ENCODE measurements at places on chromosomes 1 and 21. TPM values are rescaled to one million over a fixed set of nuclear protein-coding genes. Genes with fewer than 3 reads are reported as not detected.

DNA sequence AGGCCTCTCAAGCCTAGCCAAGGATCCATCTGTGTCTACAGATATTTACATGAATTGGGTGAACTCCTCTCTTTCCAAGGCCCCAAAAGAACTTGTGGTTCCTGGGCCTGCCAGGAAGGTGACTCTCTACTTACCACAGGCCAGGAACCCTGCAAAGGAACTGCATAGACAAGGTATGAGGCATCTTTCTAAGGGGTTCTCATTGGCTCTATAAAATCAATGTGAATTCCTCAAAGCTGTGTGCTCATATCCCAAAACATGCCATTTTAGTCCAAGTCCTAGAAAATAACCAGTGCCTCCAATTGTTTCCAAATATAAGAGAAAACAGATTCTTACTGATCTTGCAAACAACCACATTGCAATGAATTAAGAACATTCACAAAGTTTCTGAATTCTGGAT, 39.9 kb upstream of the RGL1 start:
- no peak overlapping the region for H3K4me3 ChIP-seq
- H3K27me3 ChIP-seq: no peaks in the 10 kb centered on the region

DNA sequence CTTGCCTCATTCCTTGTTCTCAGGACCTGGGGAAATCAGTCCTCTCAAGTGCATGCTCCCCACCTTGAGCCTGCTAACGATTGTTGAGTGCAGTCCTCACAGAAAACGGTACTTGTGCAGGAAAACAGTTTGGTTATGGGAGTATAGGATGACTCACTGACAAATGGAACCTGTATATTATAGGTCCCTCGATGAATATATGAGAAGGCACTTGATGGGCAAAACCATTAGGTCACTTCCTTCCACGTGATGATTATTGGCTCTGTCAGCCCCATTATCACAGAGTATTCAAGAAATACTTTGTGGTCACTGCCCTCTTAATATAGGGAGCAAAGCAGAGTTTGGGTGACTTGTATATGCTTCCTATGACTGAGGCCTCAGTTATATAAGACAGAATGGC, 6.2 kb downstream of the CCDC17 start:
- H3K4me3 ChIP-seq: no peak overlapping the region
- no peak for DNase-seq
- no peaks in the 10 kb centered on the region for H3K36me3 ChIP-seq
- no peaks in the 10 kb centered on the region for H3K4me1 ChIP-seq
- no peak overlapping the region for H3K27ac ChIP-seq
- no peaks in the 10 kb centered on the region for H3K27me3 ChIP-seq

GRCh38 chr1:203663821-203664220, 37.2 kb downstream of the ATP2B4 start:
- no peaks in the 10 kb centered on the region for H3K36me3 ChIP-seq
- no peak for DNase-seq
- H3K4me3 ChIP-seq: no peak overlapping the region
- no peak overlapping the region for H3K27ac ChIP-seq

- H3K4me1 ChIP-seq: peaks cover 28% of the 10 kb centered on the region
- no peaks in the 10 kb centered on the region for H3K36me3 ChIP-seq
- no peak overlapping the region for H3K4me3 ChIP-seq
- DNase-seq: no peak
- no peak overlapping the region for H3K27ac ChIP-seq
Measured at GRCh38 chr21:36916718-36917117, 49.8 kb downstream of the HLCS start.

- no peaks in the 10 kb centered on the region for H3K27me3 ChIP-seq
- no peaks in the 10 kb centered on the region for H3K36me3 ChIP-seq
- H3K27ac ChIP-seq: no peak overlapping the region
- no peak for DNase-seq
Measured at GRCh38 chr1:107004421-107004820, 52.1 kb upstream of the PRMT6 start.

DNA sequence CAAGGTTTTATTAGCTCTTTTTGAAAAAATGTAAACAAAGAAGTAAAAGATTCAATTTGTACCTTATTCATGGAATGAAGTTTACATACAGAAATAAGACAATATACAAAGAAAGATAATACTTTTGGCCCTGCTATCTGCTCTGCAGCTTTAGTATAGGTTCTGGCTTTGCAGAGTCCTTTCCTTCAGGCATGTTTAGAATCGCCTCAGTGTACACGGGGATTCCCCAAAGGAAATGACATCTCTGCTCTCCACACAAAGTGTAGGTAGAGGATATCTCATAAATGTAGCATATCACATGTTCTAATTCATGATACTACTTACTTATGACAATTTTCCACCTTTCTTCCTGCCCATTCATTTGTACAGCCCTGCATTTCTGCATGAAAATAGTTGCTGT, 222.6 kb upstream of the DPYD start:
- H3K36me3 ChIP-seq: no peaks in the 10 kb centered on the region
- H3K27me3 ChIP-seq: no peaks in the 10 kb centered on the region
- H3K4me1 ChIP-seq: no peaks in the 10 kb centered on the region
- DNase-seq: no peak

GRCh38 chr1:89938171-89939055, 56.5 kb upstream of the ZNF326 start:
- H3K27me3 ChIP-seq: no peaks in the 10 kb centered on the region
- H3K27ac ChIP-seq: no peak overlapping the region
- H3K4me3 ChIP-seq: no peak overlapping the region
- no peak for DNase-seq
- peaks cover 1% of the 10 kb centered on the region for H3K36me3 ChIP-seq

- no peaks in the 10 kb centered on the region for H3K27me3 ChIP-seq
- no peak overlapping the region for H3K27ac ChIP-seq
- no peak for DNase-seq
- H3K4me3 ChIP-seq: no peak overlapping the region
Measured at GRCh38 chr1:218728898-218729565, 383.9 kb downstream of the TGFB2 start.

DNA sequence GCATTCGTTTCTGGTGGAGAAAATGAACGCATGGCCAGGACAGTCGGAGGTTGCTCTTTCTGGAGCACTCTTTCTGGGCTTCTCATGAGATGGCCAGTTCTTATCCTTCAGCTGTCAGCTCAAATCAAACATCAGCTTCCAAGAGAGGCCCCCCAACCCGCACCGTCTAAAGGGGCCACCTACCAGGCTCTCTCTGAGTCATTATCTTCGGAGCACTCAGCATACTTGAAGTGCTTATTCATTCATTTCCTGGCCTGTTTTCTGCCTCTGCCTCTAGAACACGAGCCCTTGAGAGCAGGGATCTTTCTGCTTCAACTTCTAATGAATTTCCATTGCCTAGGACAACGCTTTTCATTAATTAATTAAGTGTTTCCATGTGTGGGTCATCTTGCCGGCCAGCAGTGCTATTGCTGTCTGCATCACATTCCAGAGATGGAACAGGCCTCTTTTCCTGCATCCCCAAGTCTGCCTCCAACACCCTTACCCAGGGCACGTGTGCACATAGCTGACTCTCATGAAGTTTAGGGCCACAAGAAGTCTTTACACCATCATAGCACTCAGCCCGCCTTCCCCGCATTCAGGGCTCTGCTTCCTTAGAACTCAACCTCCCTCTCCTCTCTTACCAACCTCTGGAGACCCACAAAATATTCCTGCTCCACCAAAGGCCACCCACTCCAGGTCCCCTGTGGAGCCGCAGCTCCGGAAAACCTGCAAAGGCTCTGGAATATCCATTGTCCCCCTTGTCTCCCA, 52.1 kb upstream of the LAPTM5 start:
- no peaks in the 10 kb centered on the region for H3K36me3 ChIP-seq
- H3K27me3 ChIP-seq: no peaks in the 10 kb centered on the region
- H3K4me1 ChIP-seq: no peaks in the 10 kb centered on the region
- DNase-seq: no peak
- H3K27ac ChIP-seq: no peak overlapping the region

DNA sequence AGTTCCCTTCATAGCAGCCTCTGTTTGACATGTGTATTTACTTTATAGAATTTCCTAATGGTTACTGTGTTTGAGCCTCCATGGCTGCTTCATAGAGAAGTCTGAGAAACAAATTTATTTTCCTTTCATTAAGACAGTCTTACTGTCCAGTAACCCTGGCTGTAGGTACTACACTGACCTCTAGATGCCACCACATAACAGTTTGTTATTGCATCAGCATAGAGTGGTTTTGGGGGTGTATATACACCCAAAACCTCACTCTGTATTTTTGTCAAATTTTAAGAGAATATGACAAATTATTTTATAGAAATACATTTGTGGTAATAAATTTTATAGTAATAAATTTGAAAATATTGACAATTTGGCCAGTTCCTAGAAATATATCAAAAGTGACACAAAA, 57.3 kb downstream of the OBSCN start:
- H3K27me3 ChIP-seq: no peaks in the 10 kb centered on the region
- H3K36me3 ChIP-seq: no peaks in the 10 kb centered on the region
- no peaks in the 10 kb centered on the region for H3K4me1 ChIP-seq
- DNase-seq: no peak

DNA sequence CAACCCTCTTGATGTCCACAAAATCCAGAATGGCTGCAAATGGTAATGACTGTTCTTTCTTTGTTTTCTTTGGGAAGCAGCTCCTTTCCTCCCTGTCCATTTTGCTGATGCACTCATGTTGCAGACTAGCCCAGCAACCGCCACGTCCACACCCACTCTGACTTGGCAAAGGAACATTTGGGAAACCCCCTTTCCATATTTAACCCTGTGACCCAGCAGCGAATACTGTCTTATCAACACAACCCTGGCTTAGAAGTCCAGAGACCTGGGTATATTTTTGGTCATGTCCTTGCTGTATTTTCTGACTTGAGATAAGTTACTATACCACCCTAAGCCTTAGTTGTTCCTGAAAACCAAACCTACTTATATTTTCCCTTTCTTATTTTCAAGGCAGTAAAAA, 18.1 kb upstream of the SHE start:
- H3K27me3 ChIP-seq: no peaks in the 10 kb centered on the region
- H3K27ac ChIP-seq: no peak overlapping the region

DNA sequence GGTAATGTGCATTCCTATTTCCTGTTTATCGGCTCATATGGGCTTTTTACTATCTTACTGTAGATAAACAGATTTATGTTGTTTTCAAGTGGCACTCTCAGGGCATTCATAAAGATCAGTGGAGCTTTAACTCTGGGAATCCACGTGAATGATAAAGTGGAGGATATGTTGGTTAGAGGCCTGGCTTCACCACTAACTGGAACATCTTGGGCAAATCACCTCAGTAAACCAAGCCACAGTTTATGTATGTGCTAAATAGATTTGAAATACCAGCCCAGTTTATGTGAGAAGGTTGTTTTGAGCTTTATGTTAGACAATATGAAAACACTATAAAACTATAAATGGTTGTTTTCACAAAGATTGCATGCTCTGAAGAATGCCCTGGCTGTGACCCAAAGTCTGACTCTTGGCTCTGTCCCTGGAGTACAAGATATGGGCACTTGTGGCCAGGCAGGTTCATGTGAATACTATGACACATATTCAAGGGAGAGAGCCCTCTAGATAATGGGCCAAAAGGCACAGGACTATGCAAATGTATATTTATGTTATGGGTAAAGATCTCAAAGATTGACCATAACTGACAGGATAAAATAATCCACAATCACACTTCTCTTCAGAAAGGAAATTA, 36.7 kb downstream of the FAM163A start:
- no peaks in the 10 kb centered on the region for H3K27me3 ChIP-seq
- no peak overlapping the region for H3K27ac ChIP-seq
- H3K4me1 ChIP-seq: no peaks in the 10 kb centered on the region
- H3K36me3 ChIP-seq: no peaks in the 10 kb centered on the region

- H3K36me3 ChIP-seq: no peaks in the 10 kb centered on the region
- DNase-seq: no peak
- no peaks in the 10 kb centered on the region for H3K4me1 ChIP-seq
- no peaks in the 10 kb centered on the region for H3K27me3 ChIP-seq
- no peak overlapping the region for H3K27ac ChIP-seq
Measured at GRCh38 chr1:2358651-2359640, 32.4 kb downstream of the MORN1 start.

DNA sequence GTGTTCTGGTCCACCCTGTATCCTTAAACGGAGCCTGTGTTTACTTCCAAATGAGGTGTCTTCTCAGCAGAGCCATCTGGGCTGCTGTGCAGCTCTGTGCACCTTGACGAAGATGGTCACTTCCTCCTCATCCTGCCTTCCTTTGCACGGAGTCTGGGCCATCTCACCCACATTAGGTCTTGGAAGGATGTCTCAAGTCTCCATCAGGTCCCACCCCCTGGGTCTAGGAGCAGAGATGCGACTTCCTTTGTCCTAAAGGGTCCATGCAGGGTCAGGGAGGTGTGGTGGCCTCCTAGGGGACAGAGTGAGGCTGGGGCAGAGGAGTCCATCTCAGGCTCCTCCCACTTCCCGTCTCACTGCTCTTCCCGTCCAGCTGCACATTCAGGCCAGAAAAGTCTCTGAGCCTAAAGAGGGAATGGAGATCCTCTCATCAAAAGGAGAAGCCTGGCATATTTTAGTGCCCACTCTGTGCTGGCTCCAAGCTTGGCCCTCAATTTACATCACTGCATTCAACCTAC, 209.2 kb downstream of the MATN1 start:
- no peak for DNase-seq
- no peaks in the 10 kb centered on the region for H3K36me3 ChIP-seq

DNA sequence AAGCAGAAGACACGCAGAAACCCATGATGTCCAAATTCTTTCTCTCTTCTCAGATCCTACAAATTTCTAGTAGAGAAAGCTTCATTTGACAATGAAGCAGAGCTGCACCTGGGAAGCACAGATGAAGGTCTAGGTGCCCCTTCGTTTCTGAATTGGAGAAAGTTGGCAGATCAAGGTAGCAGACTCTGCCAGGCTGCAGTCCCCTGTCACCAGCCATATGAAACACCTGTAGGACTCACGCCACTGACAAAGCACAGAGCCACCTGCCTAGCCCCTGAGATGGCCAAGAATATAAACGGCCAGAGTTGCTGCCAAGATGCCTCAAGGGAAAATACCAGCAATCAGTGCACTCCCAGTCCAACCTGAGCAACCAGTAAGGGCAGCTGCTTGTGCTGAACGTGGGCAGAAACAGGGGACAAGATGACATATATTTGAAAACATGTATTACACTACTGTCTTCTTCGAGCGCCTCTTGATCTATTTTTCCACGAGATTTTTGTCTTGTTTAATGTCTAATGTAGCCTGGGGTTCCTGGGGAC, 20.6 kb upstream of the PLEKHA6 start:
- no peaks in the 10 kb centered on the region for H3K27me3 ChIP-seq
- H3K36me3 ChIP-seq: no peaks in the 10 kb centered on the region
- H3K27ac ChIP-seq: no peak overlapping the region
- no peak overlapping the region for H3K4me3 ChIP-seq

DNA sequence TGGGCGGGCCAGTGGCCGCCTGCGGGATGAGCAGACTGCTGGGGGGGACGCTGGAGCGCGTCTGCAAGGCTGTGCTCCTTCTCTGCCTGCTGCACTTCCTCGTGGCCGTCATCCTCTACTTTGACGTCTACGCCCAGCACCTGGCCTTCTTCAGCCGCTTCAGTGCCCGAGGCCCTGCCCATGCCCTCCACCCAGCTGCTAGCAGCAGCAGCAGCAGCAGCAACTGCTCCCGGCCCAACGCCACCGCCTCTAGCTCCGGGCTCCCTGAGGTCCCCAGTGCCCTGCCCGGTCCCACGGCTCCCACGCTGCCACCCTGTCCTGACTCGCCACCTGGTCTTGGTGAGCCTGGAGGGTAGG, 2.1 kb downstream of the B4GALT2 start:
- H3K27ac ChIP-seq: no peak overlapping the region
- no peaks in the 10 kb centered on the region for H3K27me3 ChIP-seq
- H3K36me3 ChIP-seq: peaks cover 4% of the 10 kb centered on the region
- peak; percentile 56 for DNase-seq
- peak overlapping the region; percentile 74 for H3K4me3 ChIP-seq

DARS2 gene
- total RNA-seq: 11.1 TPM

ADAMTSL4 gene
- 4.6 TPM for total RNA-seq

TEX38 gene
- not detected for total RNA-seq

GCSAML gene
- 0.26 TPM for total RNA-seq

C1orf185 gene
- not detected for total RNA-seq

CHRM3 gene
- 23.6 TPM for total RNA-seq

FAM72D gene
- total RNA-seq: 0.09 TPM

SPRR4 gene
- not detected for total RNA-seq

PTPN7 gene
- 0.47 TPM for total RNA-seq

Data from pancreas (tissue), 10 donors.